ENCODE measurements at places on chromosomes 4 and X. TPM values are rescaled to one million over a fixed set of nuclear protein-coding genes. Genes with fewer than 3 reads are reported as not detected.

The APLN gene
- total RNA-seq, result 0.86 TPM

The CCDC110 gene
- 0.65 TPM for total RNA-seq

The NXF2 gene
- not detected for total RNA-seq

The MAGEA11 gene
- total RNA-seq, result not detected

The SLC10A6 gene
- total RNA-seq, result 0.79 TPM

The GUCY1A1 gene
- total RNA-seq, result 6.8 TPM

The SHROOM3 gene
- total RNA-seq, result 0.02 TPM

The BTK gene
- 1.3 TPM for total RNA-seq

The STBD1 gene
- total RNA-seq, result 44.9 TPM

The P2RY8 gene
- 1.3 TPM for total RNA-seq

The IL2RG gene
- total RNA-seq, result 1.5 TPM

The CITED1 gene
- total RNA-seq, result 2.3 TPM

The ADGRG4 gene
- 0.06 TPM for total RNA-seq

The EVC gene
- 1.9 TPM for total RNA-seq

The CT45A1 gene
- total RNA-seq, result not detected

The CENPVL2 gene
- total RNA-seq, result not detected

The PROM1 gene
- total RNA-seq, result 1.2 TPM

The PNMA6A gene
- 1.3 TPM for total RNA-seq

The CT45A2 gene
- total RNA-seq, result not detected

The SRPK3 gene
- total RNA-seq, result 78.0 TPM

The GABRA4 gene
- total RNA-seq, result not detected

The RXFP1 gene
- total RNA-seq, result not detected

The REELD1 gene
- total RNA-seq, result not detected

The CYTL1 gene
- 0.34 TPM for total RNA-seq

The ADH4 gene
- 0.28 TPM for total RNA-seq

The RBPJ gene
- 44.4 TPM for total RNA-seq

The GPRASP3 gene
- total RNA-seq, result 3.6 TPM

The TRAPPC2 gene
- total RNA-seq, result 5.9 TPM

The KIAA1210 gene
- total RNA-seq, result not detected

The MGARP gene
- not detected for total RNA-seq

The PLS3 gene
- 14.4 TPM for total RNA-seq

The CCNB3 gene
- 0.28 TPM for total RNA-seq

The ARX gene
- total RNA-seq, result 3.1 TPM

The CLGN gene
- total RNA-seq, result 0.67 TPM

The DCAF4L1 gene
- 0.25 TPM for total RNA-seq

The MAGEA9B gene
- total RNA-seq, result not detected

The F8A2 gene
- not detected for total RNA-seq

The DIPK2B gene
- total RNA-seq, result 14.9 TPM

The CYLC1 gene
- total RNA-seq, result not detected

The BEND2 gene
- total RNA-seq, result 0.06 TPM

The MMGT1 gene
- 21.1 TPM for total RNA-seq

The INTU gene
- total RNA-seq, result 4.5 TPM

The CENPI gene
- 0.23 TPM for total RNA-seq

The GPR173 gene
- 0.19 TPM for total RNA-seq

The MSANTD1 gene
- 0.53 TPM for total RNA-seq

The RASGEF1B gene
- total RNA-seq, result 3.0 TPM

The PRDM5 gene
- total RNA-seq, result 2.6 TPM

The XAGE3 gene
- not detected for total RNA-seq

The TMEM271 gene
- total RNA-seq, result not detected

The PCSK1N gene
- not detected for total RNA-seq
